Kidney (tissue), 22 donors: ENCODE measurements at places on chromosomes 11 and 22. TPM values are rescaled to one million over a fixed set of nuclear protein-coding genes. Genes with fewer than 3 reads are reported as not detected.

DNA sequence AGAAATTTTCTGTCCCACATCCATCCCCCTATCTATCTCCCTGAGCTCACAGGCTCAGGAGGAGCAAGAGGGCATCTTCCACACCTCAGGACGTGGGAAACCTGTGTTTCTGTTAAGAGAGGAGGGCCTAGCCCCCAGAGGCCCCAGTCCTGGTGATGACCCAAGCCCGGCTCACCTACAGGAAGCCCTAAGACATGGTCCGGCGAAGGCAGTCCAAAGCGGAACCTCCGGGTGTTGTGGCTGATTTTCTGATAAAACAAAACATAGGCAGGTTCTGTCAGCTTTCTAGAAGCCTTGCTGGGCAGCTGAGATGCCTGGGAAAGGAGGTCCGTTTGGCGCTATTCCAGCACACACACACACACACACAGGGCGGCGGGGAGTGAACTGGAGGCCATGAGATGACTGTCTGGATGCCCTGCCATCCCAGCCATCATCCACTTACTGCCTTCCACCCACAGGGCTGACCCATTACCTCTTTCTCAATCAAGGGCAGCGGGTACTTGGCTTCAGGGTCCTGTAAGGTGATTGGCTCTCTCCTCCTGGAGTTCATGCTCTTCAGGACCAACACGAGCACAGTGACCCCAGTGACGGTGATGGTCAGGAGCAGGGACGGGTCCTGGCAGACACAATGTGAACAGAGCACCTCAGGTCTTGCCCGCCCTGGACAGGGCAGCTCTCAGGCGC lies 882 bp downstream of the CYB5R2 start:
- peaks cover 12% of the 10 kb centered on the region for H3K4me1 ChIP-seq
- no peaks in the 10 kb centered on the region for H3K27me3 ChIP-seq
- no peak overlapping the region for H3K27ac ChIP-seq
- DNase-seq = no peak

GRCh38 chr22:32620992-32621391 lies 146.4 kb downstream of the FBXO7 start:
- DNase-seq = no peak
- H3K4me1 ChIP-seq = peaks cover 63% of the 10 kb centered on the region
- H3K4me3 ChIP-seq = no peak overlapping the region
- peak overlapping the region; percentile 97 for H3K27ac ChIP-seq
- H3K36me3 ChIP-seq = no peaks in the 10 kb centered on the region

DNA sequence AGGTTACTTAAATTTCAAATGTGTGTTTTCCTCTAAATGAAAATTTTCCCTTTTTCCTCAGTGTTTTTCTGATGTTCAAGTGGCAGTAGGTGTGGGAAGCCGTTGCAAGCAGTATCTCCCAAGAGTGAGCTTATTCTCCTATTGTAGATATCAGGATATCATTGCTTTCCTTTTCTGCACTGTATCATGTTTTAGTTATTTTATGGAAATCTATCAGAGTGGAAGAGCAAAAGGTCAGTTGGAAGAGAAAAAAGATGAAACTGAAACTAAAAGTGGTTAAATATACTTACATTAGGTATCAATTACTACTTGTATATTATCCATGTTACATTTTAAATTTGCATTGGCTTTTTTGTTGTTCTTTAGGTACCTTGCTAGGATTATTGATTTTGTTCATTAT lies 57.0 kb downstream of the PDE3B start:
- no peaks in the 10 kb centered on the region for H3K27me3 ChIP-seq
- H3K4me3 ChIP-seq = no peak overlapping the region
- no peaks in the 10 kb centered on the region for H3K36me3 ChIP-seq
- no peaks in the 10 kb centered on the region for H3K4me1 ChIP-seq
- no peak overlapping the region for H3K27ac ChIP-seq

GRCh38 chr11:1403721-1404460 lies 14.2 kb downstream of the BRSK2 start:
- H3K27me3 ChIP-seq = no peaks in the 10 kb centered on the region
- no peak for DNase-seq
- no peaks in the 10 kb centered on the region for H3K4me1 ChIP-seq
- H3K36me3 ChIP-seq = no peaks in the 10 kb centered on the region
- no peak overlapping the region for H3K27ac ChIP-seq

DNA sequence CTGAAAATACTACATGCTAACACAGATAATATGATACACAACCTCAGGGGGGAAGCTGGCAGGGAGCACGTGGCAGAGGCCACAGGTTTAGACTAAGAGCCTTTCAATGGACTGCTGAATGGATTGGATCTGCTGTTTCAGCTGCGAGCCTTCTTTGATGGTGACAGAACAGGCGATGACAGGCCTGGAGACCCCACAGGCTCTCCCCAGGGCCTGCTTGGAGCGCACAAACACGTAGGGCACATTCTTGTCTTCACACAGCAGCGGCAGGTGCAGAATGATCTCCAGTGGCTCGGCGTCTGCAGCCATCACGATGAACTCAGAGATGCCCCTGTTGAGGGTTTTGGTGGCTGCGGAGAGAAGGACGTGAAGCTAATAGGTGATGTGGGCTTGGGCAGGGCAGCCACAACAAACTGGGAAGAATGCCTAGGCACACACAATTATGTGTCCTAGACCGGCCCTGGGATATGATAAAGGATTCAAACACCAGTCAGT lies 13.8 kb downstream of the SNU13 start:
- H3K4me1 ChIP-seq = no peaks in the 10 kb centered on the region
- no peak overlapping the region for H3K4me3 ChIP-seq
- no peaks in the 10 kb centered on the region for H3K27me3 ChIP-seq
- H3K27ac ChIP-seq = no peak overlapping the region
- no peak for DNase-seq

GRCh38 chr11:68008381-68009337 lies 1.5 kb upstream of the ALDH3B1 start:
- no peak for DNase-seq
- H3K4me1 ChIP-seq = peaks cover 34% of the 10 kb centered on the region

- peaks cover 28% of the 10 kb centered on the region for H3K36me3 ChIP-seq
- DNase-seq = peak; percentile 82
- H3K27me3 ChIP-seq = no peaks in the 10 kb centered on the region
- H3K4me3 ChIP-seq = peak overlapping the region; percentile 100
These were observed 695 bp downstream of the PEX26 start for GRCh38 chr22:18078329-18079041.

DNA sequence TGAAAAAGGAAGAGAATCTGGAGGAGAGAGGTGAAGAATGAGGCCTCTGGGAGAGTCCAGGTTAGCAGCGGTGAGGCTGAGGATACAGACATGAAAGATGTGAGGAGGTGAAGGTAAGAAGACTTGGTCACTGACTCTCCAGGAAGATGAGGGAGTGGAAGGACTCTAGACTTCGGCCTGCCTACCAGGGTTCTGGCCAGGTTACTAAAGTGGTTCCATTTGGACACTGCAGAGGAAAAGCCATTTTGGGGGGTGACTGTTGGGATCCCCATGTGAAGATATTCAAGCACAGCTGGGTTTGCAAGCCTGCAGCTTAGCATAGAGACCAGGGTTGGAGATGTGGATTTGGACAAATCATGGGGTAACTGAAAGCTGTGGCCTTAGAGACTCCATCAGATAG lies 7.8 kb downstream of the DCHS1 start:
- H3K27ac ChIP-seq = peak overlapping the region; percentile 57
- H3K4me1 ChIP-seq = peaks cover 18% of the 10 kb centered on the region
- H3K4me3 ChIP-seq = no peak overlapping the region
- no peaks in the 10 kb centered on the region for H3K27me3 ChIP-seq
- H3K36me3 ChIP-seq = no peaks in the 10 kb centered on the region

DNA sequence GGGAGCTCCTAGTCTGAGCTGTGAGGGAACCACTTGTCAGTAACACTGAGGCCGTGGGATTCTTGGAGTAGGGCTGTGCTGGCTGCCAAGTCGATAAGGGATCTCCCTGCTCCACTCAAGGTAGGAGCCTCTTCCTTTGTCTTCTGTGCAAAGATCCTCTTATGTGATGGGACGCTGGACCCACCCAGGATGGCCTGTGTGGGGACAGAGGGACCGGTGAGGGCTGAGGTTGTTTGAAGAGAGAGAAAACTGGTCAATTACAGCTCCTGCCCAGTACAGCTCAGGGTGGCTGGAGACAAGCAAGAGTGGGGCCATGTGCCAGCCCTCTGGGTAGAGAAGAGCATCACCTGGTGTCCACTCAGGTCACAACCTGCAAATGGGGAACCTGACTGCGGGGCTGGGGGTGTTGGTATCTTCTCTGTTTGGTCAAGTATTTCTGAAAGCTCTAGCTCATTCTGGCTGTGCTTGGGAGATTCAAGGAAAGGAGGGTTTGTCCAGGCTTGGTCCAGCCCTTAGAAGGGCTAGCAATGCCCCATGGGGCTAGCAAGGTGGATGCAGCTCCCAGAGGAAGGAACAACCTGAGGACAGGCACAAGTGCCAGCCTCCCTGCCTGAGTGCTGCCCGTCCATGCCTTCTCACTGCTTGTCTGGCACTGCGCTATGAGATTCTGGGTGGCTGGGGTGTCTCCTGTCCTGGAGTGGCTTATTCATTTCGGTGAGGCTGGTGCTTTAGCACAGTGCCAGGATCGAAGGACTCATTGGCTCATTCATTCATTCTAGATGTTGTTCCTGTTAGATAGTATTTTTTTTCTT lies 27.6 kb upstream of the BAIAP2L2 start:
- H3K27ac ChIP-seq = no peak overlapping the region
- no peak overlapping the region for H3K4me3 ChIP-seq
- peaks cover 7% of the 10 kb centered on the region for H3K36me3 ChIP-seq
- DNase-seq = peak; percentile 33

GRCh38 chr11:32178692-32179091 lies 87.8 kb downstream of the RCN1 start:
- no peak overlapping the region for H3K27ac ChIP-seq
- H3K36me3 ChIP-seq = no peaks in the 10 kb centered on the region
- H3K27me3 ChIP-seq = no peaks in the 10 kb centered on the region
- no peaks in the 10 kb centered on the region for H3K4me1 ChIP-seq
- H3K4me3 ChIP-seq = no peak overlapping the region

- H3K27ac ChIP-seq = no peak overlapping the region
- H3K4me1 ChIP-seq = no peaks in the 10 kb centered on the region
- no peaks in the 10 kb centered on the region for H3K36me3 ChIP-seq
- H3K4me3 ChIP-seq = no peak overlapping the region
- DNase-seq = no peak
These were observed 40.5 kb upstream of the ZBTB16 start for GRCh38 chr11:114019046-114019445.

DNA sequence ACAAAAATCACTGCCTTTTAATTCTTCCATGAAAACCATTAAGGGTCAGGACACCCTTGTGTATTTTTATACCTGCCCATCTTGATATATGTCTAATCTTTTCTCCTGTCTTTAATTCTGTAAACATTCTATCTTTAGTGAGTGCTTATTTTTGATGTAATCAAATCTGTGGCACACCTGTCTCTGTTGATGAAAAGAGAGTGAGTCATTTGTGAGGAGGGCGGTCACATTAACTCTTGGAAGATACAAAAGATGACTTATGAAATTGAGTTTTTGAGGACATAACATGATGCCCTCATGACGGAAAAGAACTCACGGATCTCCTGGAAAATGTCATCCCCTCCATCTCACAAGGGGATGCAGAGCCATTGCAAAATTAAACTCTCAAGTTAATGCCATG lies 206.5 kb upstream of the PGR start:
- no peaks in the 10 kb centered on the region for H3K4me1 ChIP-seq
- no peak overlapping the region for H3K27ac ChIP-seq
- DNase-seq = no peak
- no peaks in the 10 kb centered on the region for H3K36me3 ChIP-seq
- no peaks in the 10 kb centered on the region for H3K27me3 ChIP-seq
- H3K4me3 ChIP-seq = no peak overlapping the region

- no peak overlapping the region for H3K27ac ChIP-seq
- H3K36me3 ChIP-seq = no peaks in the 10 kb centered on the region
- DNase-seq = no peak
- H3K4me1 ChIP-seq = no peaks in the 10 kb centered on the region
- H3K4me3 ChIP-seq = no peak overlapping the region
These were observed 4.0 kb downstream of the APBB1 start for GRCh38 chr11:6414874-6415328.

DNA sequence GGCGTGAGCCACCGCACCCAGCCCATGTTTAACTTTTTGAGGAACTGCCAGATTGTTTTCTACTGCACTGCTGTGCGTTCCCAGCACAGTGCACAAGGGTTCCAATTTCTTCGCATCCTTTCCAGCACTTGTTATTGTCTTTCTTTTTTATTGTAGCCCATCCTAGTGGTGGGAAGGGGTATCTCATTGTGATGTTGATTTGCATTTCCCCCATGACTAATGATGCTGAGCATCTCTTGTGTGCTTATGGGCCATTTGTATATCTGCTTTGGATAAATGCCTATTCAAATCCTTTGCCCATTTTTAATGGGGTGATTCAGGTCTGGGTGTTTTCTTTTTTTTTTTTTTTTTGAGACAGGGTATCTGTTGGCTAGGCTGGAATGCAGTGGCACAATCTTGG lies 36.6 kb upstream of the SYT7 start:
- H3K4me1 ChIP-seq = no peaks in the 10 kb centered on the region
- H3K27me3 ChIP-seq = no peaks in the 10 kb centered on the region
- no peaks in the 10 kb centered on the region for H3K36me3 ChIP-seq

- DNase-seq = no peak
- no peak overlapping the region for H3K4me3 ChIP-seq
- H3K27me3 ChIP-seq = no peaks in the 10 kb centered on the region
These were observed 19.3 kb upstream of the GLYATL1 start for GRCh38 chr11:58919980-58920379.

- H3K27me3 ChIP-seq = no peaks in the 10 kb centered on the region
- no peak for DNase-seq
- H3K36me3 ChIP-seq = no peaks in the 10 kb centered on the region
- H3K4me3 ChIP-seq = no peak overlapping the region
These were observed 41.4 kb downstream of the PPFIBP2 start for GRCh38 chr11:7555052-7555699.

DNA sequence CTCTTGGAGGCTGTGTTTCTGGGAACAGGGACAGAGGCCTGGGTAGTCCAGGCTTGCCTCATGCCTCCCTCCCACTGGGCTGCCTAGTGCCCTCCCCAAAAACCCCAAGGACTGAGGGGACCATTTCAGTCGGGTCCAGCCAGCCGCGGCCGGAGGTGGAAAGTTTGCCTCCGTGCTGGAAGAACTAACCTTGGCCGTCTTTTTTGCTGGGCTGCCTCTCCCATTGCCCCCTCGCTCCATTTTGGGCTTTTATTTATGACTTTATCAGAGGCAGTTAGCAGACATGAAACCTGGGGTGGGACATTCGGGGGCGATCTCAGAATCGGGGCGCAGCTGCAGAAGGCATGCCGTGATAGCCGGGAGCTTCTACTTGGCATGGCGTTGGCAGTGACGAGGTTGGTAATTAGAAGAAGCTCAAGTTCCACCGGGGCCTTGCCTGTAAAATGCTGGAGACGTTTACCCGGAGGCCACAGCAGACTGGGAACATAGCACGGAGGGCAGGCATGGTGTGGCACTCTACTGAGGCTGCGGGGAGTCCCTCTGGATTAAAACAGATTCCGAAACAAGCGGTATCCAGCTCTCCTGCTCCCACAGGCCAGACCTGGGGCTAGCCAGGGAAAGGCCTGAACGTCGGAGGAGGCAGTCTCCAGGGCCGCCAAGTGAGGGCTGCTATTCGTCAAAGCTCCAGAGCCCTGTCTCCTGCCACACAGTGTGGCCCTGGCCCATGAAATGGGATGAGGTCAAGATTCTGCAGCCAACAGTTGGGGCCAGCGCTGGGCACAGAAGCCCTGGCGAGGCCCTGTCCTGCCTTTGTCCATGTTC lies 76.4 kb upstream of the PPARA start:
- no peaks in the 10 kb centered on the region for H3K27me3 ChIP-seq
- peaks cover 9% of the 10 kb centered on the region for H3K36me3 ChIP-seq
- peak; percentile 60 for DNase-seq
- H3K27ac ChIP-seq = peak overlapping the region; percentile 96
- H3K4me1 ChIP-seq = peaks cover 40% of the 10 kb centered on the region
- peak overlapping the region; percentile 81 for H3K4me3 ChIP-seq

LMO2 gene
- total RNA-seq = 60.6 TPM

SLC25A1 gene
- total RNA-seq = 62.6 TPM

CRYBB3 gene
- total RNA-seq = not detected

ST14 gene
- 139 TPM for total RNA-seq

OSBP2 gene
- total RNA-seq = 4.0 TPM

YPEL4 gene
- total RNA-seq = 0.82 TPM

OR2D2 gene
- 0.60 TPM for total RNA-seq

HINFP gene
- total RNA-seq = 29.1 TPM
